ENCODE measurements at places on chromosomes 11 and 22. TPM values are rescaled to one million over a fixed set of nuclear protein-coding genes. Genes with fewer than 3 reads are reported as not detected.

The OR8D1 gene
- total RNA-seq, result not detected

The TNNI2 gene
- total RNA-seq, result not detected

The OR4D5 gene
- total RNA-seq, result not detected

DNA sequence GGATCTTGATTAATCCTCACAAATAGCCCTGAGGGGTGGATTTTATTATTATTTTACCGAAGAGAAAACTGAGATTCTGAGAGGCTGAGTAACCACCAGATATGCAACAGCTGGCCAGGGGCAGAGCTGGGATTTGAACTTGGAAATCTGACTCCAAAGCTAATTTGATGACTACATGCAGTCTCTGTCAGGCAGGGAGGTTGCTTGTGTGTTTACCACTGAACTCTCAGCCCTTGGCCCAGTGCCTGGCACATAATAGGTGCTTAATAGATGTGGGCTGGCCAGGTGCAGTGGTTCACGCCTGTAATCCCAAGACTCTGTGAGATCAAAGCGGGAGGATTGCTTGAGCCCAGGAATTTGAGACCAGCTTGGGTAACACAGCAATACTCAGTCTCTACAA lies 121.7 kb upstream of the CRYBB3 start:
- no peak overlapping the region for H3K4me3 ChIP-seq
- H3K27me3 ChIP-seq, result no peaks in the 10 kb centered on the region
- DNase-seq, result no peak
- no peaks in the 10 kb centered on the region for H3K4me1 ChIP-seq
- H3K27ac ChIP-seq, result no peak overlapping the region

GRCh38 chr22:46336119-46337078 lies 885 bp downstream of the TRMU start:
- H3K4me1 ChIP-seq, result no peaks in the 10 kb centered on the region
- H3K4me3 ChIP-seq, result peak overlapping the region; percentile 98
- H3K27me3 ChIP-seq, result no peaks in the 10 kb centered on the region
- no peak for DNase-seq
- no peak overlapping the region for H3K27ac ChIP-seq

DNA sequence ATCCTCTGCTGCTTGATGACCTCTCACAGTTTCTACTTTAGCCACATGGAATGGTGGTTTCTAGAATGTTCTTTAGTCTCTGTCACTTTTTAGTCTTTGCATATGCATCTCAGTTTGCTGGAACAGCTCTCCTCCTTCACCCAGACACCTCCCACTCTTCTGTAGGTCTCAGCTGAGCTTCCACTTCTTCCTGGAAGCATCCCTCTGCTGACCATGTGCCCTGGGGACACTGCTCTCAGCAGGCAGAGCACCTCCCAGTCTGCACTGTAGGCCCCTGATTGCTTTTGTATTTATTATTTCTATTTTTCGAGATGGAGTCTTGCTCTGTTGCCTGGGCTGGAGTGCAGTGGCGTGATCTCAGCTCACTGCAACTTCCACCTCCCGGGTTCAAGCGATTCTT lies 84.0 kb downstream of the GRIK4 start:
- H3K36me3 ChIP-seq, result peaks cover 4% of the 10 kb centered on the region
- no peaks in the 10 kb centered on the region for H3K27me3 ChIP-seq
- H3K4me3 ChIP-seq, result no peak overlapping the region
- H3K27ac ChIP-seq, result no peak overlapping the region

GRCh38 chr11:125351033-125351867 lies 144.8 kb downstream of the FEZ1 start:
- H3K27ac ChIP-seq, result no peak overlapping the region
- no peaks in the 10 kb centered on the region for H3K36me3 ChIP-seq
- H3K4me3 ChIP-seq, result no peak overlapping the region
- H3K27me3 ChIP-seq, result no peaks in the 10 kb centered on the region
- DNase-seq, result peak; percentile 55

All from H9 (cell line).